ENCODE measurements at places on chromosomes 16 and 17. TPM values are rescaled to one million over a fixed set of nuclear protein-coding genes. Genes with fewer than 3 reads are reported as not detected.

GRCh38 chr17:1201132-1201702, 21.4 kb upstream of the ABR start:
- H3K27ac ChIP-seq, result peak overlapping the region; percentile 72
- H3K4me1 ChIP-seq, result peaks cover 55% of the 10 kb centered on the region
- H3K27me3 ChIP-seq, result no peaks in the 10 kb centered on the region
- H3K4me3 ChIP-seq, result peak overlapping the region; percentile 47
- H3K36me3 ChIP-seq, result no peaks in the 10 kb centered on the region

DNA sequence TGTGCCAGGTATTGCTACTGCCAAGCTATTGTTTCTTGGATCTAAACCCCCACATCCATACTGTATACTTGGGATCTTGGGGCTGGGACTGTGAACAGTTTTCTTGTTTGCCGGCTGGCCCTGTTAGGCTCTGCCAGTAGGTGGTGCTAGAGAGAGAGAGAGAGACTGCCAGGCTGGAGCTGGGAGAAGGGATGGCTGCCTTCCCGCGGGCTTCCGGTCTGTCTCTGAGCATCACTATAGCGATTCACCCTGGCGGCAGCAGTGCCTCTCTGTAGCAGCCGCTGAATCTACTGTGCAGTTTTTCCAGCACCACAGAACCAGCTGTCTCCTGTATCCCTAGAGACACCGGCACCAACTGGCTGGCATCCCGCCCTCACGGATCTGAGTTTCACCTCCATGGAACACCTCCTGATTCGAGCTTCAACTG, 201.2 kb downstream of the UTP18 start:
- no peaks in the 10 kb centered on the region for H3K4me1 ChIP-seq
- DNase-seq, result peak; percentile 47
- H3K4me3 ChIP-seq, result no peak overlapping the region
- H3K36me3 ChIP-seq, result no peaks in the 10 kb centered on the region
- no peak overlapping the region for H3K27ac ChIP-seq

DNA sequence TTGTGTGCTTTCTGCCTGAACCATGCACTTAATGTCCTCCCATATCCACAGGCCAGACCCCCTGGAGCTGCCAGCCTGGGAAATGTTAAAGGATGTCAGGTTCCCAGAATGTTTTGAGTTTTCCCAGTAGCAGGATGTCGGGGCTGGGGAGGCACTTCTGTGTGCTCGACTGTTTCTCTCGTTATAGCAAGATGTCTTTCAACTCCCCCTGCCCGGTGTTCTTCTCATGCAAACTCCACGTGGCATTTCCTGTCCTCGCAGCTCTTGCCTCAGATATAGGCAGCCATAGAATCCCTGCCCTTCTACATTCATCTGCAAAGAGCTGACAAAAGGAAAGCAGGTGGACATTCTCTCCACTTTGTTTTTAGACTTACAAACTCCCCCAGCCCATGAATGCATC, 457.2 kb upstream of the CDH11 start:
- no peaks in the 10 kb centered on the region for H3K27me3 ChIP-seq
- H3K4me3 ChIP-seq, result no peak overlapping the region
- H3K4me1 ChIP-seq, result no peaks in the 10 kb centered on the region
- no peaks in the 10 kb centered on the region for H3K36me3 ChIP-seq
- DNase-seq, result no peak

DNA sequence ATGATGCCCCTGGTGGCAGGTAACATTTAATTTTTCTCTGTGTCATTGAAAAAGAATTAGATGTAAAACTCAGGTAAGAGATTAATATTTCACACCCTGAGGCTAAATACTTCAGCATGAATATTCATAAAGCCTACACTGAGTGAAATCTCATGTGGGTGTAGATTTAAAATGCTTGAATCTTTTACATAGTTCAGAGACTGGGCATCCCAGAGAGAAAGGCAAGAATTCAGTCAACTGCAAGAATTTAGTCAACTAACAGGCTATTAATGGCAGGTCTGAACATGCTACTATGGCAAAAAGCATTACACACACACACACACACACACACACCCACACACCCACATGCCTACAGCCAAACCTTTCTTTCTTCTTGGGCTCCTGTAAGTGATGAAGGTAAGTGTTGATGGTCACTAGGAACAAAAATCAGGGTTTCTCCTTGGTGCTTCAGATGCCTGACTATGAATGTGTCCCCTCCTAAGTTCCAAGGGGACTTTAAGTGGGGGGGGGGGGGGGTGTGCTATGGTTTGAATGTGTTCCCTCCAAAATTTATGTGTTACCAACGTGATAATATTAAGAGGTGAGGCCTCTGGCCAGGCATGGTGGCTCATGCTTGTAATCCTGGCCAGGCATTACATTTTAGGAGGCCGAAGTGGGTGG, 63.7 kb upstream of the PSMD7 start:
- no peak for DNase-seq
- no peaks in the 10 kb centered on the region for H3K4me1 ChIP-seq
- no peak overlapping the region for H3K27ac ChIP-seq
- no peak overlapping the region for H3K4me3 ChIP-seq
- H3K27me3 ChIP-seq, result peaks cover 2% of the 10 kb centered on the region
- no peaks in the 10 kb centered on the region for H3K36me3 ChIP-seq

DNA sequence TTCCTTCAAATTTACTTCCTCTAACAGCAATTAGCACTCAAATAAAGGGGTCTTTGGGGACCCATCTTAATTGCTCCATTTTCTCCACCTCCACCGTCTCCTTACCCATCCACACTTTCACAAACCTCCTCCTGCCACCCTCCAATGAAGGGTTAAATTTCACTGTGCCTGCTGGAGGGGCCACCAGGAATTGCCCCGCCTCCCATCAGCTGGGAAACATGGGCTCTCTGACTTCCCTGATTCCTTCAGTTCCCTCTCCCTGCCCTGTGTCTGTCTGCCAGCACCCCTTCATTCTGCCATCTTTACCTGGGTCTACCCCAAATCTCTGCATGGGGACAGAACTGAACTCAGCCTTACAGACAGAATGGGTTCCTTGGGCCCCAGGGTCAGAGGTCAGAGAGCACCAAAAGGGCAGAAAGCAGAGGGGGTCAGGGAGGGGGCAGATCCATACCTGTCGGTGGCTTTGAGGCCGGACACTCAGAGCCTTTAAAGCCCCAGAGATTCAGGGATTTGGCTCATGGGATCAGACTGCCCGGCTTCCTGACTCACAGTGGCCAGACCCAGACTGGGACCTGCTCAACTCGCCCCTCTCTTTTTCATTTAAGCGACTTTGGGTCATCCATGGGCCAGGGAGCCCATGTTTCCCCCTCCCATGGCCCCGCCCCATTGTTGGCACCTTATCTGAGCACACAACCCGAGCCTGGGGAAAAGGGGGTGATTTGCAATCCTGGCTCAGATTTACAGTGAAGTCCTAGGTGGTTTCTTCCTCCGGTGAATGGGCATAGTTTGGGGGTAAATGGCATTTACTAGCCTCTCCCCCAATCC, 17.6 kb upstream of the SP2 start:
- peaks cover 22% of the 10 kb centered on the region for H3K27me3 ChIP-seq
- H3K27ac ChIP-seq, result no peak overlapping the region
- no peak for DNase-seq
- H3K36me3 ChIP-seq, result no peaks in the 10 kb centered on the region

DNA sequence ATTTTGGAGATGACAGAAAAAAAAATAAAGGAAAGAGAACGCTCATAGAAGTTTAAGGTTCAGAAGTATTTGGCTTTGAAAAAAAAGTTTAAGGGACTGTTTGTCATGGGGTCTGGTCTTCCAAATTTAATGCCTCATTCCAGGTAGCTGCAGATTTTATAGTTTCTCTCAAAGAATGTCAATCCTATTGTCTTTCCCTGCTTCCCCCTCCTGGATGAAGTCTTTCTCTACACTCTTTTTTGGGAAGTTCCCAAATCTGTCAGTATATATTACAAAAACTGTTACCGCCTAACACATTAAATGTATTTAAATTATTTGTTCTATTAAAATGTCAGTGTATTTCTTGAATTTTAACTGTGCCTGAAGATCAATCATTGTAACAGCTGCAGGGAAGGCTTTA, 457.5 kb downstream of the MAF start:
- no peaks in the 10 kb centered on the region for H3K4me1 ChIP-seq
- H3K27ac ChIP-seq, result no peak overlapping the region
- H3K4me3 ChIP-seq, result no peak overlapping the region

- H3K36me3 ChIP-seq, result peaks cover 2% of the 10 kb centered on the region
- H3K27ac ChIP-seq, result no peak overlapping the region
- H3K27me3 ChIP-seq, result peaks cover 15% of the 10 kb centered on the region
- no peaks in the 10 kb centered on the region for H3K4me1 ChIP-seq
Observed at GRCh38 chr17:19290066-19290705, 53.0 kb downstream of the EPN2 start.

GRCh38 chr17:82297280-82297713, 20.1 kb downstream of the CD7 start:
- peaks cover 70% of the 10 kb centered on the region for H3K4me1 ChIP-seq
- H3K36me3 ChIP-seq, result peaks cover 3% of the 10 kb centered on the region

DNA sequence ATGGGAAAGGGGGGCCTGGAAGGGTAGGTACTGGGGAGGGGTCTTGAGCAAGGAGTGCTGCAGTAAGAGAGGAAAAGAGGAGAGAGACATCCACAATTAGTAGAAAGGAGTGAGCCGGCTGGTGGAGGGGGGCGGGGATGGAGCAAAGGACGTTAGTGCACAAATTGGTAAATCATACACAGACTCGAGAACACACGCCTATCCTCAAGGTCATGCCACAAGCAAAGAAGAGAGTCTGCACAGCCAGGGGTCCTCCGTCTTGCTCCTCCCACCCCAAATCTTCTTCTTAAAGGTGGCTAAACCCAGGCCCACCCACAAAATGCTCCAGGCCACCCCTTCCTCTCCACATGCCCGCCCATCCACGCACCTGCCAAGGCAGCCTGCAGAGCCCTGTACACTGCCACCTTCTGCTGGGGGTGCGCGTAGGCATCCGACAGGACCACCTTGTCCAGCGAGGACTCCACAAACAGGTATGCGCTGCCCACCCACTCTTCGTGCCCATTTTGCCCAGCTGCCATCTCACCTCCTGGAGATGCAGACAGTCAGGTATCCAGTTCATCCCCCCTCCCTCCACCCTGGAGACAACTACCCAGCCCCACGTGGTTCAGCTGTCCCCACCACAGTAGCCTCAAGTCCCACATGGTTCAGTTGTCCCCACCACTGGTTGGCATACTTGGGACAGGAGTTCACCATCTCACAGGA, 3.4 kb downstream of the TRADD start:
- H3K4me1 ChIP-seq, result peaks cover 28% of the 10 kb centered on the region
- no peak overlapping the region for H3K27ac ChIP-seq
- peaks cover 15% of the 10 kb centered on the region for H3K36me3 ChIP-seq
- DNase-seq, result no peak

DNA sequence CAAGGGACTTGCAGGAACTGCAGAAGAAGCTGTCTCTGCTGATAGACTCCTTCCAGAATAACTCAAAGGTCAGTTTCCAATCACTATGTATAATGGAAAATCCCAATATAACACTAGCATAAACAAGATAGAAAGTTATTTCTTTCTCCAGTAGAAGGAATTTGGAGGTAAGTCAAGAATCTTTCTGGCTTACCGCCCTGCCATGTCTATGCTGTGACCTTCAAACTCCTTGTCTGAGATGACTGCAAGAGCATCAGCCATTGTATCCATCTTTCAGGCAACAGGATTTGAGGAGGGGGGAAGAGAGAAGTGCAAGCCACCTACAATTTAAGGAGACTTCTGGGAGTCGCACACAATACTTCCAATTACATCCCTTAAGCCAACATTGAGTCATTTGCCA, 2.7 kb downstream of the LDAF1 start:
- no peak for DNase-seq
- no peak overlapping the region for H3K4me3 ChIP-seq
- peaks cover 26% of the 10 kb centered on the region for H3K4me1 ChIP-seq

DNA sequence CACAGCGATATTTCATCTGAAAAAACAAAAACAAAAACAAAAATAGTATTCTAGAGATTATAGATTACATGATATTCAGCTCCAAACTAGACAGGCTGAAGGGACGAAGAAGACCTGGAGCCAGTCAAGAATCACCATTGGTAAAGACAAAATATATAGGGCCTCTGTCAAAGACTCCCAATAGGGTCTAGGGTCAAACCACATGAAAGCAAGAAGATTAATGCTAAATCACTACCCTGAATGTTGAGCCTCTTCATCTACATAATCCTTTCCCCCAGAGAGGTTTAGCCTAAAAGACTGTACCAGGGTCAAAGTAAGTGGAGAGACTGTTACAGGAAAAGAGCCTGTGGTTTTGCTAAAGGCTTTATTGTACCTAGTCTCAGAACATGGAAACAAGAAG, 10.8 kb upstream of the NME1 start:
- DNase-seq, result no peak
- H3K4me3 ChIP-seq, result no peak overlapping the region
- no peak overlapping the region for H3K27ac ChIP-seq
- H3K4me1 ChIP-seq, result peaks cover 4% of the 10 kb centered on the region
- H3K27me3 ChIP-seq, result no peaks in the 10 kb centered on the region
- H3K36me3 ChIP-seq, result no peaks in the 10 kb centered on the region

- H3K27ac ChIP-seq, result peak overlapping the region; percentile 2
- no peaks in the 10 kb centered on the region for H3K27me3 ChIP-seq
- H3K4me1 ChIP-seq, result peaks cover 41% of the 10 kb centered on the region
- no peak for DNase-seq
- no peak overlapping the region for H3K4me3 ChIP-seq
Observed at GRCh38 chr16:24755201-24755874, 25.9 kb downstream of the TNRC6A start.

DNA sequence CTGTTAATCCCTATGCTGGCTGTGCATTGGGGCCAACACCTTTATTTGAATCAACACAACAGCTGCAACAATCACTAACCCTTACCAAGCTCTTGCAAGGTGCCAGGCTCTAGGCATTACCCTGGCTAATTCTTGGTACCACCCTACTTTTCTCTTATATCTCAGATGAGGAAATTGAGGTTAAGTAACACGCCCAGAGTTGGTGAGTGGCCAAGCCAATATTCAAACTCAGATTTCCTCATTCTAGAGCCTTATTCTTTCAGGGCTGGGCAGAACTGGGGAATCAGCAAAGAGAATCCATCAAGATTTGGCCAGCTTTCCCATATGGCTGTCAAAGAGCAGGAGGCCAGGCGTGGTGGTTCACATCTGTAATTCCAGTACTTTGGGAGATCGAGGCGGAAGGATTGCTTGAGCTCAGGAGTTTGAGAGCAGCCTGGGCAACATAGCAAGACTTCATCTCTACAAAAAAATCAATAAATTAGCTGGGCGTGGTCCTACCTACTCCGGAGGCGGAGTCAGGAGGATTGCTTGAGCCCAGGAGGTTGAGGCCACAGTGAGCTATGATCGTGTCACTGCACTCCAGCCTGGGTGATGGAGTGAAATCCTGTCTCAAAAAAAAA, 23.7 kb downstream of the ARSG start:
- H3K27me3 ChIP-seq, result no peaks in the 10 kb centered on the region
- no peak overlapping the region for H3K4me3 ChIP-seq
- no peak for DNase-seq
- peaks cover 2% of the 10 kb centered on the region for H3K36me3 ChIP-seq
- peaks cover 47% of the 10 kb centered on the region for H3K4me1 ChIP-seq

The CES1 gene
- not detected for total RNA-seq

The ABCC11 gene
- total RNA-seq, result 0.14 TPM

The CCL3 gene
- total RNA-seq, result 51.5 TPM

The DNAI2 gene
- total RNA-seq, result not detected

The CEP131 gene
- 8.6 TPM for total RNA-seq

The LRRC46 gene
- total RNA-seq, result 0.46 TPM

The PPM1D gene
- 11.6 TPM for total RNA-seq

The RUNDC1 gene
- total RNA-seq, result 10.2 TPM

The TNS4 gene
- total RNA-seq, result 7.6 TPM

The CCDC154 gene
- total RNA-seq, result 1.3 TPM

The ZNF750 gene
- total RNA-seq, result not detected

The MYL4 gene
- total RNA-seq, result not detected

Data from activated naive CD8-positive, alpha-beta T cell treated with anti-CD3 and anti-CD28 coated beads for 36 hours (primary cell).